CD4-positive, alpha-beta T cell treated with Interleukin-15 for 1 hour (primary cell): ENCODE measurements at places on chromosomes 5 and 9.

DNA sequence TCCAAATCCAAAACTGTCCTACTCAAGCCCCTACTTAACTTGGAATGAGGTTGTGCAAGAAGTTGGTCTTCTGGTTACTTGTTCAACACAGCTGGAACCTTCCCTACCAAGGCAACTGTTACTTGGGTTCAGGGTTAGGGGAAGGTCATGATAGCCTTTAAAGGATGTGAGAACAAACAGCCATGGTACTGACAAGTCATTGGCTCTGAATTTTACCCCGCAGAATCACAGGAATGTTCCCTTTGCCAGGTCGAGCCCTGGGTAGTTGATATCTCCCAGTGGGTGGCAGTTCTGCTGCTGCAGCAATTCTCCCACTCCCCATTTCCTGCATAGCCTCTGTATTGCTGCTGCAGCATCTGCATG, 396.1 kb upstream of the MPDZ start:
- no peak for DNase-seq

- DNase-seq = no peak
Measured at GRCh38 chr9:13023498-13023897, 248.7 kb downstream of the LURAP1L start.

DNA sequence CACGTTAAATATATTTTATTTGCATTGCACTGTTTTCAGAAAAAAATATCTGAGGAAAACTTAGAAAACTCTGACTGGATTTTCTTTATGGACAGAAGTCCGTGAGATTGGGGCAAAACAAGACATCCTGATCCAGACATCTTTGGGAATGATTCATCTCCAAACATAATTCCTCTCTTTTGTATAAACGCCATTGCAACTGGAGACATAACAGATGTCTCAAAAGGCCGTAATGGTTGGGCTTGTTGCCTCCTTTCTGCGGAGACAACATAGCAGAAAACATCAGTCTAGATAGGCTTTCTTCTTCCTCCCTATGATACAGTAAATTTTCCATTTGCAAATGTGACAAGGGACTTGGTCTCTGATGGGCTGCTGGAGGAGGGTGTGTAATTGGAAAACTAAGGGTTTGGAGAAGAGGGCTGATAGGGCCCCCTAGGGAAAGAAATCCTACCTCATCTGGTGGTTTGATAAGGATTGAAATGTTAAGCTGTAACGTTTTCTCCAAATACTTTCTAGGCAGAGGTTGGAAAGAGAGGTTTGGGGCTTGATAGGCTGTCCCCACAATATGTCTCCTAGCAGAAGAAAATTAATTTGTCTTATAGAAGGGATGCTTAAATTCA, 631.5 kb upstream of the ST8SIA4 start:
- DNase-seq = no peak

GRCh38 chr5:1227667-1228066, 2.5 kb downstream of the SLC6A18 start:
- DNase-seq = no peak

- DNase-seq = no peak
Measured at GRCh38 chr5:13661272-13661671, 283.2 kb downstream of the DNAH5 start.

DNA sequence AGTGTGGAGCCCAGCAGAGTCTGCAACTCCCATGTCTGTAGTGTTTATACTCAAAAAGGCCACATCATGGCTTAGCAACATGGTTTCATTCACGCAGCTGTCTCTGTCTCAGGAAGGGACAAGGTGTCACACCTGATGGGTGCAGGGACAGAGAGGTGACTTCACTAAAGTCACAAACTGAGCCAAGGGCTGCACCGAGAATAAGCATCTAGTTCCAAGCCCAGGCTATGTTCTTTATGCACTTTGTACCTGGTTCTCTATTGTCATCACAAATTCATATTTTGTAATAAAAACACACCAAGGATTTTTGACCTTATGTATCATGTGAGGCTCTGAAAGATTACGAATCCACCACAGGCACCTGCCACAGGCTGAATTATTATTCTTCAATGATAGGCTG, 64.9 kb upstream of the STK32A start:
- DNase-seq = no peak

GRCh38 chr5:168699002-168699401, 119.8 kb upstream of the PANK3 start:
- no peak for DNase-seq

GRCh38 chr5:39501397-39501796, 76.6 kb upstream of the DAB2 start:
- DNase-seq = no peak

- no peak for DNase-seq
Measured at GRCh38 chr5:95727764-95728191, 3.4 kb upstream of the RHOBTB3 start.

DNA sequence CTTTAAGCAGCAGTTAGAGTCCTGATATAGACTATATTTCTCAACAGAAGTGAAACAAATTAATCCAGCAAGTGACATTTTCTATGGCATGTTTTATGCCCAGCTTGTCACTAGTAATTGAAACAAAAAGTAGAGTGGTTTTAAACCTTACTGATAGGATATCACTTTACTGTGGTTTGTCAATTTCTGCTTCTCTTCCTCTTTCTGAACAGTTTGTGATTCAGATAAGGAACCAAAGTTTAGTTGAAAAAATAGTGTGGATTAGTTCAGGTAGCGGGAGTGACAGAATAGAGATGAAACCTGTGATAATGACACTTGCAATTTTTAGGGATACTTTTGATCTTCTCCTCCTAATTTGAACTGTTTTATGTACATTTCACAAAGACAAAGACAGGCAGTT, 485.7 kb upstream of the EDIL3 start:
- no peak for DNase-seq

- no peak for DNase-seq
Measured at GRCh38 chr9:117278020-117278419, 136.8 kb downstream of the ASTN2 start.

DNA sequence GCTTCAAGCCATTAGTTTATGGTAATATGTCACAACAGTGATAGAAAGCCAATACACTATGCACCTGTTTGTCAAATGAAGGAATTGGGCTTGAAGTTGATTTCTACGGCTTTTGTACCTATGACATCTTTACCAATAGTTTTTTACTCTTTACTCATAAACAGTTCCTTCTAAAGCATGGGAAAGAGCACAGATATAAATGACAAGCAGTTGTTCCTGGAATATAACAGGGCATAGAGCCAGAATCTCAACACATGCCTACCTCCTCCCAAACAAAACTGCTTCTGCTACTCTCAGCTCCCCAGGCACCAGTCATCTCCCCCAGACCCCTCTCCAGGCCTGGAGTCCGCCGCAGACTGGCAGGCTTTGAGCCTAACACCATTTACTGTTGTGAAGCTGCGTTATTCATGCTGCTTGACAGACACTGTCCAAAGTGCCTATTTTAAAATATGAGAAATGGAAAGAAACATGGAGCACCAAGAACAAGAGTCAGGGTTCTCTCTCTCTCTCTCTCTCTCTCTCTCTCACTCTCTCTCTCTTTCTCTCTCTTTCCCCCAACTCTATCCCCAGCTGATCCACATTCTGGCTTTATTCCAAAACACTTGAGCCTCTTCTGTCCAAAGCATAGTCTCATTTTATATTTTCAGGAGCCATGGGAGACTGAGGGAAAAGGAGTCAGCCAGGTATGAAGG, 111.6 kb downstream of the ADRB2 start:
- no peak for DNase-seq

- no peak for DNase-seq
Measured at GRCh38 chr9:84755380-84755779, 85.9 kb downstream of the NTRK2 start.

GRCh38 chr5:168934169-168934568, 355.0 kb upstream of the PANK3 start:
- DNase-seq = no peak

GRCh38 chr5:160119905-160120266, 636 bp upstream of the PWWP2A start:
- DNase-seq = no peak

- DNase-seq = no peak
Measured at GRCh38 chr5:111461255-111461671, 51.1 kb downstream of the STARD4 start.

DNA sequence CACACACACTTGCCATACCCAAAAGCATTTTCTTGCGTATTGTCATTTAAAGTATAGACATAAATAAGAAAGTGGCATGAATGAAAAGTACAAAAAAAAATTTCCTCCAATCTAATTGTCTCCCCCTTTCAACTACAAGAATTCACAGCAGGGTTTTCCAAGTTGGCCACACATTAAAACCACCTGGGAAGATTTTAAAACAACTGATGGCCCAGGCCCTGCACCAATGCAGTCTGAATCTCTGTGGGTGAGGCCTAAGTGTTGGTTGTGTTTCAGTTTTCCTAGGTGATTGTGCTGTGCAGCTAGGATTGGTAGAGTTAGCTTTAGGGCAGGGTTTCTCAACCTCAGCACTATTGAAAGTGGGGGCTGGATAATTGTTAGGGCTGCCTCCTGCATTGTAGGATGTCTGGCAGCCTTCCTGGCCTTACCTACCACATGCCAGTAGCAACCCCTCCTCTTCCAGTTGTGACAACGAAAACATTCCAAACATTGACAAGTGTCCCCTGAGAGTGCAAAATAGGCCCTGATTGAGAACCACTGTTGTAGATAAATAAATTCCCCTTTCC, 337.1 kb downstream of the KIAA0825 start:
- no peak for DNase-seq

GRCh38 chr5:125496393-125496792, 750.0 kb upstream of the ZNF608 start:
- no peak for DNase-seq

DNA sequence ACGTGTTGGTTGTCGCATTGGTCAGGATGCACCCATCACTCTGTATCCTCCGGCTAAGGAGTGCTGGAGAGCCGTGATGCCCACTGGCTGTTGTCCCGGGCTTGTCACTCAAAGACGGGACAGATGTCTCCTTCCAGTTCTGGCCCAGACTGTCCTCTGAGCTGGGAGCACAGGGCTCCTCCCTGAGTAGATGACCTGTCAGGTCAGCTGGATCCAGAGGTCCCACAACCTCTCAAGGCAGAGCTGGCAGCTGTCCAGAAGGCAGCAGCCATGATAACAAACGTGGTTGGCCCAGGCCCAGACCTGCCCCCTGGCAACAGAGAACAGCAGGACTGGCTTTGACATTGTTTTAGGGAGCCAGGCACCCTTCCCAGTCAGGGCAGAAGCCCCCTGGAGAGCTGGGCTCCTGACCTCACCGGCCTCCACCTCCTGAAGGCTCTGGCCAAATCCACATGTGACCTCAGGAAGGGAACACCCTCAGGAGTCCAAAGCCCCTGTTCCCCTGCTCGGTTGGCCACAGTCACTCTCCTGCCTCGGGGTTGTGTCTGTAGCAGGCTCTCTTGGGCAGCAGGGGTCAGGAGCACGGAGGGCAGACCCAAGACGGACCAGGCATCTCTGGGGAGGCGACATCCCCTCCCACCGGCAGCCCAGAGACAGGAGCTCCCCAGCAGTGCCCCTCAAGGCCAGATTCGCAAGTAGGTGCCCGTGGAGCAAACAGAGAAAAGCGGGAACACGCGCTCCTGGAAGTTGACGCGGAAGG, 10.3 kb downstream of the TRIM7 start:
- no peak for DNase-seq

DNA sequence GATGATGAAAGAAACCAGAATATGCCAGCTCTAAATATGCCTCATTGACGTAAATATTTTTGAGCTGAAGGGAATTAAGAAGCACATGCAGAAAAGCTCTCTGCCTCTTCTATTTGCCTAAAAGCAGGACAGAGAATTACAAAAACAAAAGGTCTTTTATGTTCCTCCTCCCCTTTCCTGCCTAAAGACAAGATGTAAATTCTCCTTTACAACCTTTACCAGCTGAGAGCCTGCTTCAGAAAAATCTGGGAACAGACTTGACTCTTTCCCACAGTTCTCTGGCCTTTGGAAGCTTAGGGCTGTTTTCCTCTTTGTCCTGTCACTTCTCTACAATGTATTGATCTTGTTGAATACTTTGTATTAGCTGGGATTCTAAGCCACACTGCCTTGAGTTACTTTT, 199.7 kb downstream of the TMC1 start:
- DNase-seq = no peak

DNA sequence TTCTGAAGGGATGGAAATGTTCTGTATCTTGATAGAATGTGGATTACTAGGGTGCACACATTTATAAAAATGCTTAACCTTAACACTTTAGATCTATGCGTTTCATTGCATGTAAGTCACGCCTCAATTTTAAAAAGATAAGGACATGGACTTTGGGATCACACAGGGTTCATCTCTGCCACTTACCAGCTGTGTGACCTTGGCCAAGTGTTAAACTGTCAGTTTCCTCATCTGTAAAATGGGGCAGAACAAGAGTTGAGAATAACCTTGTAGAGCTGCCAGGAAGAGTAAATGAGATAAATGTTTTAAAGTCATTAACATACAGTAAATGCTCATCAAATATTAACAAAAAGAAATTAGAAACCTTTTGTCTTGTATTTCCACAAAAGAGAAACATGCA, 53.5 kb downstream of the NR6A1 start:
- no peak for DNase-seq

- no peak for DNase-seq
Measured at GRCh38 chr9:110997847-110998246, 40.4 kb downstream of the LPAR1 start.

DNA sequence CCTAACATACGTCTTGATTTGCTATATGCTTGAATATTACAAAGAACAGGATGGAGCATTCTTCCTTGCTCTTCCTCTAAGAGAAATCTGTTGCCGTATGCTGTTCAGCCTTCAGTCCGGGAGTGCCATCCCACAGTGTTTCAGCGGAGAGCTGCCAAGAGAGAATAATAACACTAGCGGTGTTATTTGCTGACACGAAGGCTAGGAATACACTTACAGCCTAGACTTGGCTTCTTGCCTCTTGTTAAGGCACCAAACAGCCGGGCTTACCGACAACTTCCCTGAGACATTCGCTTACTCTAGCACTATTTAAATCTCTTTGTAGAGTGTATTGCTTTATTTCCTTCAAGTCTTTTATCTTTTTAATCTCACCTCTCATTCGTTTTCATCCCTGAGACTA, 31.4 kb downstream of the KCTD16 start:
- no peak for DNase-seq

GRCh38 chr5:7478459-7478858, 82.5 kb downstream of the ADCY2 start:
- DNase-seq = no peak

DNA sequence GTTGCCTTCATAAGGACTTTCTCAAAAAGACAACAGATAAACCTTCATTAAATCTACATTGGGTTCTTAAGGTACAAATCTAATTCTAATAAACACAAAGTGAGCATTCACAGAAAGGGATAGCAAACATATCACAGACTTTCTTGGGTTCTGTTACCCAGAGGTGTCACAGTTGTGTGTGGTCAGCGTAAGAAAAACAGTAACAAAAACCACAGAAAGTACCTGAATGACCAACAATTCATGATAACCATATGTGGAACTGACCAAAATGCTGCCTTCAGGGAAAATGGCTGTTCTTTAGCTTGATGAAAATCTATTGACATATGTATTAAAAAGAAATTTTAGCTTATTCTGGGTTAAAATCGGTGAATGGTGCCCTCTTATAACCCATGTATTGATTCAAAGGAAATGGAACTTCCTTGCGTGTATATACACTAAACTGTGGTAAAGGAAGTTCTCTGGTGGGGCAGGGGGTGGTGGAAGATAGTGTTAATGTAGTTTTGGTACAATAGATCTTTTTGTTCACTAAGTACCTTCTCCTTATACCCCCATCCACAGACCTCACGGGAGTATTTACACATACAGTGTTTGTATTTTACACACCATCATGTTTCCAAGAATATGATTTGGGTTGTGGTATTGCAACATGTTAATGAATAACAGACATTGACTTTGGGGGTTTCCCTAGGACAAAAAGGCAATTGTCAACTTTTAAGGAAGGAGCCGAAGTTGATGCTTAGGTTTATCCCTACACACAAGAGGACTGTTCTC, 152.5 kb downstream of the APBA1 start:
- DNase-seq = no peak
